Stimulated activated CD8-positive, alpha-beta memory T cell treated with anti-CD3 and anti-CD28 coated beads, Interleukin-12 subunit alpha, Interleukin-12 subunit beta, amount 100 ng/mL, for 1 hour (primary cell): ENCODE measurements at places on chromosomes 5 and 9.

DNA sequence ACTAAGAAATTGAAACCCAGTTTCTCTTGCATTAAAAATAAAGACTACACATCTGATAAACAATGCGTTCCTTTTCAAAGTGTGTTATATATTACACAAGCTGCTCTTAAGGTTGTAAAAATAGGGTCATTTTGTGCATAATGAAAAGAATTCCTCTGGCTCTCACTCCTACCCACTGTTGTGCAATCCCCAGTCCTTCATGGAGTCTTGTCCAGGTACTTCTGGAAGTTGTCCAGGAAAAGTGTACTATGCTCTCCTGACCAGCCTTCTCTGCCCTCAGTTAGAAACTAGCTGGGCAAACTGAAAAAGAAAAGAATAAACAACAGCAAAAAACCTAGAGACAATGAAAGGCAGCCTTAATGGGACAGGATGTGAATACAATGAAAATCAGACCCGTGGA, 345.5 kb upstream of the PAPPA start:
- no peak for DNase-seq

DNA sequence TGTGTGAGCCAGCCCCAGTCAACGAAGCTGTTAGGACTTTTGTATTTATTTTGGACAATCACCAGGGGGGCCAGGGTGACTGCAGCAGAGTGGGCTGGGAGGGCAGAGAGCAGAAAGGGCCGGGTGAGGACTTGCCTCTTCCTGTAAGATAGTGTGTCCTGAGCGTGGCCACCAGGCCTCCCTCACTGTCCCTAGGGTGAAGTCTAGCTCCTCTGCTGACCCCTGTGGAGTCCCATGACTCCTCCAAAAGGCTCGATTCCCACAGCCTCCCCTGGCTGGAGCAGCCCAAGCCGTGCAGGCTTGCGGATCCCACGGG, 147.8 kb downstream of the RXRA start:
- DNase-seq = no peak

- no peak for DNase-seq
Measured at GRCh38 chr9:80771555-80772347, 917.6 kb downstream of the TLE1 start.

- no peak for DNase-seq
Measured at GRCh38 chr5:99030906-99031440, 102.2 kb upstream of the CHD1 start.

DNA sequence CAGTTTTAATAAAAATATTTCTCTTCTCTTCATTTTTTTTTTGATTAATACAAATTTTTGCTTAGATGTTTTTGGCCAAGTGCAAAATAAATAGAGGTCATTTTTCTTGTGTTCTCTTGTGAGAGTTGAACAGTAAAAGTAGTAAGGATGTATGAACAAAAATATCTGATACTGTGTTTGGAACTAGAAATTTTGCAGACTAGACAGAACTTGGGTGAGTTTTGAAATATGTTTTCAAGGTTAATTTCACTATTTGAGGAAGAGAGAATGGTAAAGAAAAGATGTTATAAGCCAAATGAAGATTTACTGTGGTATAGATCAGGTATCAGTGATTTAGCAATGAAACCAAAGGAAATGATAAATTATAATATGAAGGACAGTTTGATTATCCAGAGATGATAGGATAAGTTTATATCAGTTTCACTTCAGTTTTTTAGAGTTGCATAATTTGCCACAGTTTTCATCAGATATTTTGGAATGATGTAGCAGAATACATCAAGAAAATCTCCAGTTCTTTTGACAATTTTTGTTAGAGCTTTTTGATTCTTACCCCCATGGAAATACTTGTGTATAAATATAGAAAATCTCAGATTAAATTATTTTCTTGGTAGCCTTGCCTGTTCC, 147.9 kb upstream of the VCAN start:
- no peak for DNase-seq

DNA sequence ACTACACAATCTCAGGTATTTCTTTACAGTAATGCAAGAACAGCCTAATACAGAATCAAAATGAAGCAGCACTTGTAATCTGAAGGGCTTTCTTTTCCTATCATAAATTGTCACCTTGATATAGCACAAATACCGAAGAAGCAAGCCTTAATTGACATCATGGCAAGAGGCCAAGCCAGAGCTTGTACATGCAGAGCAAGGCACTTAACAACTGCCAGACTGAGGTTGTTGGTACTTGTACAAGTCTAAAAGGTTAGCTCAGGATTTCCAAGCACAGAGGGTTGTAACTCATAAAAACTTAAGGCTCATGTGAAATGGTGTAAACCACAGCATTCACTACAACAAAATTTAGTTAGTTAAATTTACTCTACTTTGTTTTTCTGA, 158.8 kb upstream of the SPEF2 start:
- DNase-seq = no peak

GRCh38 chr5:93161661-93162654, 419.1 kb downstream of the NR2F1-AS1 start:
- DNase-seq = no peak

DNA sequence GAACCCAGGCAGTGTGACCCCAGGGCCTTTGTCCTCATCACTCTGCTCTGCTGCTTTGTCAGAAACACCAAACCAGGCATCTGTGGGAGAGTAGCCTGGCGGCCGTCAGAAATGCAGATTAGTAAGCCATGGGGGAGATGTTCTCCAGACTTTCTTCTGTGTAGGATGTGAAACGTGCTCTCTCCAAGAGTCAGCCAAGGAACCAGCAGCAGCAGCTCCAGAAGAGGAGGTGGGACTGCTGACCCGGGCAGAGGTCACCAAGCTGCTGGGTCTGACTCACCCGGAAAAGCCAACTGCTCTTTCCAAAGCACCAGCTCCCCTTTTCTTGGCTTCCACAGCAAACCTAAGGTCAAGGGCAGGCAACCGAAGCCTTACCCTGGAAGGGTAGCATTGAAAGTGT, 14.4 kb upstream of the ABLIM3 start:
- no peak for DNase-seq

DNA sequence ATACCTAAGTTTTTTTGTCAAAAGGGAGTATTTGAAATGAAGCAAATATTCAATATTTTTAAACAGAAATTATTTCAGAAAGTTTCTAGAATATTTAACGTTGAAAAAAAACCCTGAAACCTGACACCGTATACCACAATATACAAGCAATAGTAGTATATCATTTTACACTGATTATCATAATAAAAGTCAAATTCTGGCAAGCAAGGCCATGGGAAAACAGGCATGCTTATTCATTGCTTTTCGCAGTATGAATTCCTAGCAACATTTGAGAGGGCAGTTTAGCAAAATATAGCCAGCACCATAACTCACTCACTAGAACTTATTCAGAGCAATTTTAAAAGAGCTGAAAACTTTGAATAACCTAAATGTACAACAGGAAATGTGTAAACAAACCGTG, 46.1 kb downstream of the ERAP1 start:
- no peak for DNase-seq

DNA sequence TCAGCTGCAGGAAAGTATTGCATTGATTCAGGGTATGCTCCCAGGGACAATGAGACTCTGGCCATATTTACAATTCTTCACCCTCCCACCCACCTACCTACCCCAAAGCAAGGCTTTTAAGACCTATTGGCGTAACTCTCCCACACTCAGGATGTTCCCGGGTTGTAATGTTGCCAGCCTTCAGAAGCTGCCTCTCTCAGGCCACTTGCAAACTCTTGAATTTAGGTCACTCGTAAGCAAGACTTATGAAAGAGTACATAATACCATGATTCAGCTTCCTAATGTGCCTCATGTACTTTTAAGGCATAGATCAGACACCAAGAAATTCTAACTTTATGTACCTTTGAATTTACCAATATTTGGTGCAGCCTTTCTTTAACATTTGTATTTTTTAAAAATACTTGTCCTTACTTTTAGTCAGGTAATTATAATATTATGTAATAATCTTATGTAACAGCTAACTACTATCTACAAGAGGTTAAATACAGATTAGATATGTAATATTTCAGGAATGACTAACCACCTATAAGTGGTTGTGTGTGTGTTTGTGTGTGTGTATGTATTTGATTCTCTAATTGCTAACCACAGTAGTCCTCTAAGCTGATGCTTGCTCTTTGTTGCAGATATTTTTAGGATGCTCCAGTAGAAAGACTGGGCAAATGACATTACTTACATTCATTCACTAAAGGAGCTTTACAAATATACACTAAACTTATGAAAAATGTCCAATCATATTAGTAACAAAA, 630.5 kb upstream of the MEF2C start:
- no peak for DNase-seq

DNA sequence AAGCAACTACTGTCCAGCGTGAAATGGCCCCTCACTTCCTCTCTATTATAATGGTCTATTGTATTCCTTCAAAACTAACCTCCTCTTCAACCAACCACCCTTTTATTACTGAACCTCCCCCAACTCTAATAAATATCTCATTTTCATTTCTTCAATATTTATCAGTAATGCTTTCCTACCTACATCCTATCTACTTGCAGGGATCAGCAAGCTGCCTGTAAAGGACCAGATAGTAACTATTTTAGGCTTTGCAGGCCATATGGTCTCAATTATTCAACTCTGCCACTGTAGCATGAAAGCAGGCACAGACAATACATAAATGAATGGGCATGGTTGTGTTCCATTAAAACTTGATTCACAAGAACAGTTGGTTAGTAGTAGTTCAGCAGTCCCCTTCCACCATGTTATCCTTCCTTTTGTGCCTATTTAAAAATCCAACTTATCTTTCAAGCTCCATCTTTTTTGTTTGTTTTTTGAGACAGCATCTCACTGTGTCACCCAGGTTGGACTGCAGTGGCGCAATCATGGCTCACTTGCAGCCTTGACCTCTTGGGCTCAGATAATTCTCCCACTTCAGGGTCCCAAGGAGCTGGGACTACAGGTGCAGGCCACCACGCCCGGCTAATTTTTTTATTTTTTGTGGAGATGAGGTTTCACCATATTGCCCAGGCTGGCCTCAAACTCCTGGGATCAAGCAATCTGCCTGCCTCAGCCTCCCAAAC, 45.8 kb downstream of the PCDHGC5 start:
- no peak for DNase-seq

GRCh38 chr5:123681061-123681460, 169.1 kb downstream of the CSNK1G3 start:
- DNase-seq = no peak

DNA sequence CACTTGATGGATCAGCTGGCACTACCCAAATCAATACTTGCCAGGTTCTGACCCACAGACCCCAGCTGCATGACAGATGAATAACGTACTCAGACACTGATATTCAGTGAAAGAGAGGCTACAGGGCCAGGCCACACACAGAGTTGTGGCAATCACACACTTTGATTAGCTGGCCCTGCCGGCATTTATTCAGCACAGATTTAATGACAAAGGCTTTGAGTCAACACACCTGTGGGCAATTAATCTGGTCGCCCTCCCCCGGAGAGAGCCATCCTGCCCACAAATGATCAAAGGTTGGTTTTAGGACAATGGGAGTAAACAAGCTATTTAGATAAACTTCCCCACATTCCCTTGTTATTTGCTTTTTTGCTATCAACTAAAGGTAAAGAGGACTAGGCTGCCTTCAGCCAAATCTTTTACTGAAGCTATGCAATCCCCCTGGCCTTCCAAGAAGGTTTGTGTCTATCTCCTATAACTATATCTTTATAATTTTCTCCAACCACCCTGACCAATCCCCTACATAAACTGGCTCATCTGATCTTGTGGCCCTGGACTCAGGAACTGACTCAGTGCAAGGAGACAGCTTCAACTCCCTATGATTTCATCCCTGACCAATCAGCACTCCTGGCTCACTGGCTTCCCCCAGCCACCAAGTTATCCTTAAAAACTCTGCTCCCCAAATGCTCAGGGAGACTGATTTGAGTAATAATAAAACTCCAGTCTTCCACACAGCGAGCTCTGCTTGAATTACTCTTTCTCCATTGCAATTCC, 12.7 kb upstream of the TRIM32 start:
- DNase-seq = no peak

GRCh38 chr5:1285141-1285540, 9.7 kb downstream of the TERT start:
- DNase-seq = no peak

DNA sequence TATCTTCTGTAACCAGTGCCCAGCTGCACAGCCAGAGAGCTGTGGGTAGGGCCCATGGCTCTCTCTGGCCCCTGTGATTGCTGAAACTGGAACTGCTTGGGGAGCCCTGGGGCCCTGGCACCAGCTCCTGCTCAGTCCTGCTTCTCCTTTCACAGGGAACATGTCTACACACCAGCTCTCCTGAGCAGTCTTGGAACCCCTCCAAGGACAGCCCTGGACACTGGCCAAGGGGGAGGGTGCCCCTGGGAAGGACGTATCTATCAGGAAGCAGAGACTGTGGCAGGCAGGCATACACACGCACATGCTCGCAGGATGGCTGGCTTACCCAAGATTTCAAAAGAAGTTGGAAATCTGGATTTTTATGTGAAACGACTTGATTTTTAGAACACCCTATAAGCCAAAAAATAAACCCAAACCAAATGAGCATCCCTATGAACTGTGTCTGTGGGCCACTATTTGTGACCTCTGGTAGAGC, 8.8 kb upstream of the TRAF1 start:
- no peak for DNase-seq

- no peak for DNase-seq
Measured at GRCh38 chr9:77392328-77392727, 215.0 kb downstream of the VPS13A start.

- DNase-seq = no peak
Measured at GRCh38 chr5:173592050-173592669, 24.3 kb downstream of the BOD1 start.

DNA sequence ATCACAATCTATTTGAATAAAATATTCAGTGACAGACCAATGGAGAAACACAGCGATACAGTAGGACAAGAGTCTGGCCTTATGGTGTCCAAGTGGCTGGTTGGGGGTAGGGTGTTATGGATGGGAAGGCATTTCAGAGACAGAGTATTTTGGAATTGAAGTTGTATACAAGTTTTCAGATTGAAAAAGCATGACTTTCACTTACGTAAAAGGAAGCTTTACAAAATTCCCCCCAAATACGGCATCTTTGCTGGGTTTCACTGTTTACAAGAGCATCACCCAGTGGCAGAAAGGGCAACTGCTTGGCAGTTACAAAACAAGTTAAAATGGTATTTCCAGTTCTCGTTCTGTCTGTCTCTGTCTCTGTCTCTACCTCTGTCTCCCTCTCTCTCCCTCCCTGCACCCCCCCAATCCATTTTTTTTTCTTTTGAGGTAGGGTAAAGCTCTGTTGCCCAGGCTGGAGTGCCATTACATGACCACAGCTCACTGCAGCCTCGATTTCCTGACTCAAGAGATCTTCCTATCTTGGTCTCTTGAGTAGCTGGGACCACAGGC, 86.2 kb downstream of the PTPN3 start:
- DNase-seq = no peak

GRCh38 chr9:83410701-83411100, 127.5 kb downstream of the FRMD3 start:
- no peak for DNase-seq

DNA sequence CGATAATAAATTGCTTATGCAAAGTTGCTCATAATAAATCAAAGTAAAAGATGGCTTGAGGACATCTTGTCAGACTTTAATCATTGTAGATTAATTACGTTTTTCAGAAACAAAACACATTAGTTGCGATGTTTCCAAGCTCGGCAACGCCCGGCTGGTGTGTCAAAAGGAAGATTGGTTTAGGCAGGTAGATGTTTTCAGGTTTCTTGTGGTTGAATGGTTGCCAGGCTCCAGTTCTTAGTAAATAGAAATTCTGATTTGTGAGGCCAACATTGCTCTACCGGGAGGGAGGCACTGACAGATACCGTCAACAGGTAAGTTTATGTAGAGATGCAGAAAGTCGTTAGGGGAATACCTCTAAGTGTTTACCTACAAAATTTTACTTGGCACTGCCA, 280.3 kb downstream of the NPR3 start:
- DNase-seq = no peak
